ENCODE measurements at places on chromosomes 11 and 22.

- DNase-seq = no peak
Measured at GRCh38 chr11:10762913-10763421, 11.9 kb downstream of the CTR9 start.

GRCh38 chr11:26331911-26332571 lies at the start of gene ANO3:
Gene ANO3, plus strand, starts transcription at chr11:26332130. Its CDS starts 146 bp downstream, at chr11:26332276.
- peak; percentile 88 for DNase-seq

DNA sequence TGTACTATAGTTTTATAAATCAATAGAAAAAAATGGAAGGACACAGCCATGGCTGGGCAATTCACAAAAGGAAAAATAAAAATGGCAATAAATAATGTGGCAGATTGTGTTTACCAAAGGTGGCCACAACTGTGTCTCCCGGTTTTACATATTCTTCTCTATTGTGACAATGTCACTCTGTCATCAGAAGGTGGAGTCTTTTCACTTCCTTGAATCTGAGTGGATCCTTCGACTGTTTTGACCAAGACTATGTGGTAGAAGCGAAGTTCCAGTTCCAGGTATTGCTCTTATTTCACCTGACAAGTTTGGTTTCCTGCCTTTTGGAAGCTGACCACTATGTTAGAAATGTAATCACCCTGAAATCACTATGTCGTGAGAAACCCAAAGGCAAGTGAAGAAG lies 31.0 kb upstream of the HSD17B12 start:
- no peak for DNase-seq

DNA sequence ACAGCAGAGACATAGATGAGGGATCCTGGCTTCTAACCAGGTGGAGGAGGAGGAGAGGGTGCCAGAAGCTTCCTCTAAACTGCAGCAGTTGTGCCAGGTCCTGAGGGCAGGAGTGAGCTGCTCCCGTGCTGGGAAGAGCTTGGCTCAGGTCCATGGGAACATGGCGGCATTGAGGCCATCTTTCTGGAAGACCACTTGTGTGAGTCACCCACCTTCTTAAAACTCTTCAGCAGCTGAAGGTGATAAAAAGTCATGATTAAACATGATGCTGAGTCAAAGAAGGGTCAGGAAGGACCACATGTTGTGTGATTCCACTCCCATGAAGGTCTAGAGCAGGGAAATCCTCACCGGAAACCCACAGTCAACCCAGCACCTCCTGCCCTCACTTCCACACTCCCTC lies 35.1 kb downstream of the LINC01488 start:
- DNase-seq = no peak

DNA sequence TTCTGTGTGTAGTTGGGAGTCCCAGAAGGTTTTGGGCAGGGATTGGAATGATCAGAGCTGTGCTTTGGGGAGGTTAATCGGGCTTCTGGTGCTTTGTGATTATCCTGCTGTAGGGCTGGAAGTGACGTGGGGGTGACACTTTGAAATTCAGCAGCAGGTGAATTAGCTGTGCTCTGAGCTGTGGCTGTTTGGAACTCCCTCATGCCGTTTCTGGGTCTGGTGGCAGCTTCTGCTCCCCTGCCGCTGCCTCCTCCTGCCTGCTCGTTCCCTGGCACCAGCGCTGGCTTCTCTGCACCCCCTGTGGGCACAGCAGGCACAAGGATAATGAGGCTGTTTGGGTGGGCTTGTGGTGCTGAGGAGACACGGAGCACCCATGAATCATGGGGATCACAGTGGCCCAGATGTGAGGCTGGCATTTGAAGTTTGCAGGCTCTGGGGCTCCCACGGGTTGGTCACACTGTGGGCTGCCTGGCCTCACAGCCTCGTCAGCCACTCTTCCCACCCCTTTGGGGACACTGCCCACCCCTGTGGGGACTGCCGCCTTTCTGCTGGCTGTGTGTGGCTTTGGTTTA lies 49.7 kb downstream of the TBC1D22A start:
- DNase-seq = no peak

- DNase-seq = no peak
Measured at GRCh38 chr22:50571264-50572175, 6.7 kb downstream of the CPT1B start.

- no peak for DNase-seq
Measured at GRCh38 chr11:26201411-26201810, 130.5 kb upstream of the ANO3 start.

DNA sequence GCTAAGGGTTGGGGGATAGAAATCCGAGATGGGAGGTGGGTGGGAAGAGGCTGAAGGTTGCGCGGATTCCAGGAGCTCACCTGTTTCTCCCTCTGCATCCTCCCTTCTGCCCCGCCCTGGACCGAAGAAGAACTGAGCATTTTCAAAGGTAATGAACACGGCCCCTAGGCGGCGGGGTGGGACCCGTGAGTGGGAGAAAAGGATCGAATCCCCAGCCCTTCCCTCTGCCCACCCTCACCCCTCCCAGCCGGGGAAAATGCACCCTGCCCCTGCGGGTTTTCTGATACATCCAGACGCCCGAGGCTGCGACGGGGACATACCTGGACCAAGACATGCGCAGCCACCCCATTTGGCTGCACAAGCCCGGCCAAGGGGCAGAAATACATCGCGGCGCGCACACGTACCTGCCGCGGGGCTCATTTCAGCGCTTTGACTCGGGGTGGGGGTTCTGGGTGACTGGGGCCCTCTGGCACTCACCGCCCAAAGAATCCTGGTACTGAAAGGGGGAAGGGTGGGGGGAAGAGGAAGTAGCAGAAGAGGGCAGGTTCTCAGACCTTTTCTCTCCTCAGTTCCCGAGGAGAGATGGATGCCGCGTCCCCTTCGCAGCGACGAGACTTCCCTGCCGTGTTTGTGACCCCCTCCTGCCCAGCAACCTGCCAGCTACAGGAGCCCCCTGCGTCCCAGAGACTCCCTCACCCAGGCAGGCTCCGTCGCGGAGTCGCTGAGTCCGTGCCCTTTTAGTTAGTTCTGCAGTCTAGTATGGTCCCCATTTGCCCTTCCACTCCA lies 6.0 kb downstream of the VSIG2 start:
- DNase-seq = no peak

DNA sequence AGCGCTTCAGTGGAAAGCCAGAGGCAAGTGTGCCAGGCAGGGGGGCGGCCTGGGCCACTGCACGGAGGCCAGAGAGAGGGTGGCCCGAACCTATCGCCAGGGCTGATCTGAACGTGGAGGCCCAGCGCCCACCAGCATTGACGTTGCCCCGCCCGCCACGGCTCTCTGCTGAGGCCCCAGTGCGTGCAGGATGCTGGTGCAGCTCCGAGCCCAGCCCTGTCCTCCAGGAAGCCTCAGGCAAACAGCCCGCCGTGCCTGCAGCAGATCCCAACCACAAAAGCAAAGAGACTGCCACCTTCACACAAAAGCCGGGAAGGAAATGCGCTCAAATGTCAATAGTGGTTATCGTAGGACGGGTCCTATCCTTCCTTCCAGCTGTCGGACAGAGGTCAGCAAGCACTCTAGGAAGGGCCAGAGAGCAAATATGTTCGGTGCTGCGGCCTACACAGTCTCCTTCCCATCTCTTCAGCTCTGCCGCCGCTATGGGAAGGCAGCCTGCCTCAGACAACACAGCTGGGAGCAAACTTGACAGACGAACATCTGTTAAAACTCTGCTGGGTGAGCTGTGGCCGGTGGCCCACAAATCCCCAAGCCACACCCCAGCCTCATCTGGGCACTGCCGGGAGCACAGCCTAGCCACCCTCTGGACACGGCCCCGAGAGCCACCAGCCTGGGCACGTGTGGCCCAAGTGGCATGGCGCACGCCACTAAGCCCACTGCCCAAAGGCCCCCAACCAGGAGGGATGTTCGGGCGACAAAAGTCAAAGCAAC lies 146.2 kb downstream of the CRYBB2 start:
- DNase-seq = no peak

GRCh38 chr11:96001037-96001436 lies 77.1 kb upstream of the MTMR2 start:
- DNase-seq = no peak

- no peak for DNase-seq
Measured at GRCh38 chr11:12149672-12150225, 39.4 kb downstream of the MICAL2 start.

GRCh38 chr11:46808799-46809431 lies 37.2 kb downstream of the CKAP5 start:
- DNase-seq = no peak

DNA sequence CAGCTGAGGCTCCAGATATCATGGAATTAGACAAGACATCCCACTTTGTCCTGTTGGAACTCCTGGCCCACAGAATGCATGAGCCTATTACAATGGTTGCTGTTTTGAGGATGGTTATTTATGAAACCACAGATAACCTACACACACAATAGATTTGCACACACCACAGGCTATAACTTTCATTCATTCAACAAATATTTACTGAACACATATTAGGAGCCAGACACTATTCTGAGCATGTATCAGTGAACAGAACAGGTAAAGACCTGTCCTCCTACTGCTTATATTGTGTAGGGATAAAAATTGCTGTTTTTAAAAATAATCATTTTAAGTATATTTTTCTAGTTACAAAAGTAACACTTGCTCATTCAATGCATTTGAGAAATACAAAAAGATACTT lies 13.4 kb upstream of the LDLRAD3 start:
- no peak for DNase-seq

GRCh38 chr22:38427940-38428339 lies 27.1 kb downstream of the KCNJ4 start:
- DNase-seq = no peak

DNA sequence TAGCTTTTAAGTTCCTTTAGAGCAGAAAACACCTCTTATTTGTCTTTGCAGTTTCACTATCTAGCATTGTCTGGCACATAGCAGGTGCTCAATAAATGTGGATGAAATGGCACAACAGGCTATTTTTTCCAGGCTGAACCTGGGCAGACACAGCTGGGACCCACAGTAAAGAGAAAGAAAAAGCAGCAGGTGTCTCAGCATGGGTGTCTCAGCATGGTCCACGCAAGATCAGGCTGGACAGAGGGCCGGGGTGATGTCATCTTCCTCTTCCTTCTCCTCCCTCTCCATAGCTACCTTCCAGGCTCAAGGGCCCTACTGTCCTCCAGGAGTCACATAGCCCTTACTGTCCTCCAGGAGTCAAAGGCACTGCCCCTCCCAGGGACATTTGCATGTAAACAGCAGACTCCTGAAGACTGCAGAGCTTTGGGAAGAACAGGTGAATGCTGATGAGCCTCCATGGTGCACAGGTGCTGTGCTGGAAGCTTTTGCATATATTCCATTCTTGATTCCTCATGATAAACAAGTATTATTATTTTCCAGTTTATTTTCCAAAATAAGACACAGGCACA lies 65.2 kb downstream of the DSCAML1 start:
- no peak for DNase-seq

GRCh38 chr11:43922295-43922648 lies 20.2 kb upstream of the C11orf96 start:
- DNase-seq = no peak
